Suppressor macrophage treated with lipopolysaccharide for 1 hour (primary cell): ENCODE measurements at places on chromosomes 7 and 10.

DNA sequence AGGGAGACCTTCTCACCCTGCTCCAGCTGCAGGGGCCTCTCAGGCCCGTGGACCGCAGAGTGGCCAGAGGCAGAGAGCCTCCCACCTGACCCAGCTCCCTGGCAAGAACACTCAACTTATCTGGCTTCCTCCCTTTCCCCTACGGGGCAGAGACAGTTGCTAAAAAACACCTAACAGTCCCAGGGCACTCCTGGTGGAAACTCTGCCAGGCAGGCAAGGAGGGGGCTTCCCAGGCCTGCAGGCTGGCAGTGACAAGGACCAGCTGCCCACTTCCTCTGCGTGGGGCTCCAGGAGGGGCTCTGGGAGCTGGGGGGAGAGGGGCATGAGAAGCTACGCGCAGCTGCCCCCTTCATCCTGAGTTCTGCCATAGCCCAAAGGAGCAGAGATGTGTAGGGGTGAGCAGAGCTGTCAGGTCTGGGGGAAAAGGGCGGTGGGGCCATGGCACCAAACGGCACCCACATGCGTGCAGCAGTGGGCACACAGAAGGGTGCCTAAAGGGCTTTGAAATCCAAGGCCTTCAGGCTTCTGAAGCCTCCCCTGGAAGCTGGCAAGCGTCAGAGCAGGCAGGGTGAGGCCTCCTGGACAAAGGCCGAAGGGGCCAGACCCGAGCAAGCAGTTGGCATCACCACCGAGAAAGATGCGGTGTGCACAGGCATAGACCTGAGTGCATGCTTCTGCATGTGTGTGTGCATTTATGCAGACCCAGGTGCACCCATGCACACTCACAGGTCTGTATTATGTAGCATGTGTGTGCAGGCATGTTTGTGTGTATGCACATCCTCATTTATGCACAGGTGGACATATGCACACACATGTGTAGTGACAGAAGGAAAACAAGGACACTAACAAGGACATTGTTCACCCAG lies 14.4 kb downstream of the SPOCK2 start:
- no peak for DNase-seq

DNA sequence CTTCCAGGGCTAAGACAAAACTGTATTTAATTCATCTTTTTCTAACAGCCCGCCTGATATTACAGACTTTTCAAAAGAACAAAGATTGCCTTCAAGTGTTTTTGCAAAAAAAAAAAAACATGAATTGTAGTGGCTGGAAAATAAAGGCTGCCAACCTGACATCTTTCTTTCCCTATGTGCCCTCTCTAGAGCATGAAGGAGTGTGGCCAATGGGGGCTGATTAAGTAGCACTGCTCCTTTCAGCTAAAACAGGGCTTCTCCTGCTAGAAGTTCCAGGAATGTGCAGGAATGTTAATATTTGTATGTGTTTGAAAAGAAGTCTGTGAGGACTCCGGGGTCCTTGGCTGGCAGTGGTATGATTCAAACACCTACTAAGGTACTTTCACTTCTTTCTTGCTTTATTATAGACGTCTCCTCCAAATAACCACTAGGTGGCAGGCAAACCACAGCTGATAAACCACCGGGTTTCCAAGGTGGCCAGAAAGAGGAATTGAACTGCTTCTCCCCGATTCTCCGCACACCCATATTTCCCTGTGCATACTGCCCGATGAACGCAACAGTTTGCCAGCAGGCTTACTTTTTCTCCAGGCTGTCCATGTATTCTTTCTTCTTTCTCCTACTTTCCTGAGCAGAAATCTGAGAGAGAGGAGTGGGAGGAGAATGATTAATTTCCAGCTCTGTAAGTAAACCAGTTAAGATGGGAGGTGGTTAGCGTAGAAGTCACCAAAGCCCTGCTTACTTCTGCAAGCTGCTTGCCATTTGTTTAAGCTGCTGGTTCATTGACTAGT lies 56.8 kb upstream of the DGKI start:
- peak; percentile 87 for DNase-seq

DNA sequence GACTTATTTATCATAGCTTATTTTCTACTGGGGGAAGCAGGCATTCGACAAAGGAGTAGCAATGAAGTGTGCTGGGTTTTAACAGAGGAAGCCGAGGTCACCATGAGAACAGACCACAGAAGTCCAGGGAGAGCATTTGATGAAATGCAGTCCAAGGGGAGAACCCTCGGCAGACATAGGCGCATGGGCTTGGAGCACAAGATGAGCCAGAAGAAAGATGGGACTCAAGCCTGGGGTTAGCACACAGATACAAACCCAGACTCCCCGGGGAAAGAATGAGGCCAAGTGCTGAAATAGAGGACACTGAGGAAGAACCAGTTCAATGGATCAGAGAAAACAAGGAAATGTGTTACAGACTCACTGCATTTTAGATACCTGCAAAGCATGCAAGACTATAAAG lies 209.5 kb downstream of the FAM107B start:
- no peak for DNase-seq

DNA sequence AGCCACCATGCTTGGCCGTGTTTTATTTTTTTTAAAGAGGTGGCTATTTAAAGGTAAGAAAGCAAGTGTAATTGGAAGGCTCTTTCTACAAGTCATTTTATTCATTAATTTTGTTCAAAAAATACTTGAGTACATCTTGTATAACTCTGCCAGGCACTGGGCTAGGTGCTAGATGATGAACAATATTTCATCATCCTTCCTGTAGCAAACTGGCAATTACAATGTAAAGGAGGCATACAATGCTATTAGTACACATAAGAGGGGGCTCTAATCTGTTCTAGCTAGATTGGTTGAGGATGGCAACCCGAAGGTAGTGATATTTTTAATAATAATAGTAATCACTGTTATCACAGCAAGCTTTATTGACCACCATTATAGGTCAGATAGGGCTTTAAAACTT lies 215.5 kb upstream of the KLF14 start:
- DNase-seq = no peak

DNA sequence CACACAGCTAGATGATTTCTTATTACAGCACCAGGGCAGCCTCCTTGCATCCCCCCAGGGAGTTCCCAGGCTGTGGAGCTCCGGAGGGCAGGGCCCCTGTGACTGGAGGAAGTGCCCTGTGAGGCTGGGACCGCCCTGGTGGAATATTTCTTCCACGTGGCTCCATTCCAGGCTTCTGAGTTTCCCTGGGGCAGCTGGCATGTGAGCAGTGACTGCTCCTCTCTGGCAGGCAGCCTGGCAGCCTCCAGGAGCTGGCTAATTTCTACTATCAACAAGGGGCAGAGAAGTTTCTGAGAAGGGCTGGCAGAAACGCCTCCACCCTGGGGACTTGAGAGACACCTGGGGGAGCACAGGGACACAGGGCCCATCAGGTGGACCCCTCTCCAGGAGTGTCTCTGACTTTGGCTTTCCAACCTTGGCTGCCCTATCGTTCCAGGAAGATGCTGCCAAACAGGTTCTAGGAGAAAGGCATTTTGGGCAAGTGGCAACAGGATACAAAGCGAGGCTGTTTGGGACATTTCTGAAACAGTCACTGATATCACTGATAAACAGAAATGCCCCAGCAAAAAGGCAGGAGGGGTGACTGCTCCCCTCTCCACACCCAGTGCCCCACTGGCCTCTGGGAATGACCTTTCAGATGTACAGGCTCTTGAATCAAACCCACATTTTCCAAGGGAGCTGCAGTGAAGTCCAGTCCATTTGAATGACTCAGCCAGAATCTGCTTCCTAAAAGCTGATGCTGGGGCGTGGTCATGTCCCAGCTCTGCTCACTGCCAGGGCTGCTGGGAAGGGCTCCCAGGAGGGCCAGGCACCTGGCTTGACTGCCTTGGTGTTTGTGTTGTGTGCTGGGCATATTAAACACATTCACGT lies 16.1 kb downstream of the MYOF start:
- DNase-seq = peak; percentile 92

DNA sequence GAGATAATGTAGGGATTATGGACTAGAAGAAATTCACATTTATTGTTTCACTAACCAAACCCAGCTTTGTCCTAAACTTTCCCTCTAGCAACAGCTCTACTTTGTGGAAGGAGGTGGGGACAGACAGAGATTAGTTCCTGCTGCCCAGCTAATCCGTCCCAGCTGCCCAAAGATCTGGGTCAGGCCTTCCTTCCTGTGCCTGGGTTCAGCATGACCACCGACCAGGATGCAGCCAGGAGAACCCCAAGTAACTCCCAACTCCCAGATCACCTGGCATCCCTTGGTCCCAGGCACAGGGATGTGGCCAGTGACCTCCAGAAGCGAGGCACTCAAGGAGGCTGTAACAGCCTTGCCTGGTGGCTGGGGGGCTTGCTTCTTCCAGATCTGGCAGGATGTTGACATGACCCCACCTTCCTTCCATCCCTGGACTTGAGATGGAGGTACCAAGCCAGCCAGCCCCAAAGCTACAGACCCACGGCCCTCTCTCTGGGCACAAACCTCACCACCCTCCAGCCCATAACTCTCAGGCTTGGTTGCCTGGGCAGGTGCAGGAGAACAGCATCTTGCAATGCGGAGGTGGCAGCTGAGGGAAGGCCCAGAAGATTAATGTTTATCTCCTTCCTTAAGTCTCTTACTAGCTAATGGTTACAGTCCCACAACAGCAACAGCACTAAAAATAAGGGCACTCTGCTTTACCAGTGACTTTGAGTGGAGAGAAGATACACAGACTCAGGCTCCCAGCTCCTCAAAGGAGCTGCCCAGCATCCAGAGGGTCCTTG lies 11.1 kb downstream of the CAMK2G start:
- DNase-seq = no peak

DNA sequence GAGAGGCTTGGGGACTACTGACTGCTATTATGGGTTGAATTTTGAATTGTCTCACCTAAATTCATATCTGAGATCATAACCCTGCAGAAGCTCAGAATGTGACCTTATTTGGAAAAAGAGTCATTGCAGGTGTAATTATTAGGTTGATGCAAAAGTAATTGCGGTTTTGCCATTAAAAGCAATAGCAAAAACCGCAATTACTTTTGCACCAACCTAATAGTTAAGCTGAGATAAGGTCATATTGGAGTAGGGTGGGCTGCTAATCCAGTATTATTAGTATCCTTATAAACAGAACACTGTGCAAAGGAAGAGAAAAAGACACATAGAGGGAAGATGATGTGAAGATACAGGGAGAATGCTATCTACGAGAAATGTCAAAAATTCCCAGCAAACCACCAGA lies 82.3 kb downstream of the AOAH start:
- no peak for DNase-seq

DNA sequence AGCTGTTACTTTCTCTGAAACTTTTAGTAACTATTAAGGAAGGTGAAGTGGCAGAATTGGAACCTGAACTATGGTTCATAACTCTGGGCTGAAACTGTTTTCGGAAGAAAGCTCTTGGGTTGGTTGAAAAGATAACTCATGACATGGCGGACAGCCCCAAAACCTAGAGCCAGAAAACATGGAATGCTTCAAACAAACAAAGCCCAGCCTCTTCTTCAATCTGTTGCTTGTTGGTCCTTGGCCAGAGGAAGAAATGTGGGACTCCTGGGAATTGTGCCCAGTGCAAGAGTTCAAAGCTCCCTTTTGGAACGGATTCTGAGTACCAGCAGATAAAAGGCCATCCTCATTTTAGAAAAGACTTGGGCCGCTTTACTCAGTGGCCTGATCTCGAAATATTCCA lies 52.9 kb upstream of the CACNB2 start:
- no peak for DNase-seq

- DNase-seq = peak; percentile 61
Observed at GRCh38 chr10:29392376-29393021, 103.6 kb downstream of the LYZL1 start.

GRCh38 chr10:22903694-22904093 lies 24.2 kb upstream of the ARMC3 start:
- no peak for DNase-seq

GRCh38 chr10:108615576-108616320 lies 1307.6 kb downstream of the XPNPEP1 start:
- no peak for DNase-seq

DNA sequence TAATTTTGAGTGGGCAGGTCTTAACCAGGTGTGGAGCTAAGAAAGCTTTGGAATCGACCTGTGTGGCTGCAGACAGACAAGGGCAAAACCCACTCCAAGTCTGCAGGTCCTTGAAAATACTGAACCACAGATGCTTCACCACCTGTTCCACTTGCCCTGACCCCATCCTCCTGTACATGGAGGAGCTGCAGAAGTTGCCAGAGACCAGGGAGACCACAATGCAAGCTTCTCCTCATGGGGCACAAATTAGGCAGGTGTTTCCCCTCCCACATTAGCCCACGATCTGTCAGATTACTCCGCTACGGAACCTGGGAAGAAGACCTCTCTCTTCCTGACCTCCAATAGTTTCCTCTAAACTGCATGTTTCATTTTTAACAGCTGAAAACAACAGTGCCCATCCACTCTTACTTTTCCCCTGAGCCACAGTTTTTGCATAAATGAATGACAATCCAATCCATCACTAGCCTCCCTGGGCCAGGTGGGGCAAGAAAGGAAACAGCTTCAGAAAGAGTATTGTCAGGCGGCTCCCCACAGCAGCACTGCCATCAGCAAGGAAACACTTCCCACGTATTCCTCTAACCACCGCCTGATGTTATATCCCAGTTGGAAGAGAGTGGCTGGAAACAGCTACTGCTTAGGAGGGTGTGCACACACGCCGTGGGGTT lies 141.6 kb downstream of the PRKAG2 start:
- DNase-seq = no peak

- no peak for DNase-seq
Observed at GRCh38 chr7:116706668-116707126, 34.7 kb downstream of the MET start.

DNA sequence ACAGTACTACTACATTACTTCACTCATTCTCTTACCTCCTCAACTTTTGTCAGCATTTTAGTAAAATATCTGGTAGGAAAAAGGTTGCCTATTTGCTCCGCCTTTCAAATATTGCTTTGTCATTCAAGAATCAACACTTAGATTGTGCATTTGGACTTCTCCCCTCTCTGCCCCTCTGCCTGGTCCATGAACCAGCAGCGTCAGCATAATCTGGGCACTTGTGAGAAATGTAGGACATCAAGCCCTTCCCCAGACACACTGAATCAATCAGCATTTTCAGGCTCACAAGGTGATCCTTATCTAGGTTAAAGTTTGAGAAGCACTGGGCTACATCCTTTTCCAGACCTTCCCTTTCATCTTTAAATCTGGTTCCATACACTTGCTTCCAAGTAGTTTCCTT lies 16.3 kb downstream of the SLC13A1 start:
- no peak for DNase-seq

DNA sequence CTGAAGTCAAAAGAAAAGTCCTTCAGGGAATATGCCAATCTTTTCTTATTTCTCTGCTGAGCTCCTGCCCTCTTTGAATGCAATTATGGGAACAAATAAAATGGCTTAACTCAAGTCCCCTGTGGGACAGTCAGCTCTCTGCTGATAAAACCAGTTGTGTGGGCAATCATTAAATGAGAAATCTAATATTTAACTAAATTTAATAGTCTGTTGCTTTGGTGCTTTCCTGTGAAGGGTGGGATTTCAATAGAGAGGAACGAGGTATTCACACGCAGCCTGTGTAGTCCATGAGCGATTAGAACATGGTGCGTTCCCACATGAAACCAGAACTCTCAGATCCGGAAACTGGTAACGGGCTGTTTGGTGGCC lies 138.4 kb downstream of the PAXIP1 start:
- no peak for DNase-seq

GRCh38 chr10:31929261-31930022 lies 811 bp upstream of the ARHGAP12 start:
- DNase-seq = peak; percentile 44
